Activated CD4-positive, alpha-beta T cell treated with anti-CD3 and anti-CD28 coated beads for 4 hours (primary cell): ENCODE measurements at places on chromosomes 11 and 22.

GRCh38 chr11:126583101-126583500, 227.6 kb downstream of the ST3GAL4 start:
- DNase-seq, result no peak

GRCh38 chr11:67252831-67253239, 13.4 kb upstream of the GRK2 start:
- no peak for DNase-seq

DNA sequence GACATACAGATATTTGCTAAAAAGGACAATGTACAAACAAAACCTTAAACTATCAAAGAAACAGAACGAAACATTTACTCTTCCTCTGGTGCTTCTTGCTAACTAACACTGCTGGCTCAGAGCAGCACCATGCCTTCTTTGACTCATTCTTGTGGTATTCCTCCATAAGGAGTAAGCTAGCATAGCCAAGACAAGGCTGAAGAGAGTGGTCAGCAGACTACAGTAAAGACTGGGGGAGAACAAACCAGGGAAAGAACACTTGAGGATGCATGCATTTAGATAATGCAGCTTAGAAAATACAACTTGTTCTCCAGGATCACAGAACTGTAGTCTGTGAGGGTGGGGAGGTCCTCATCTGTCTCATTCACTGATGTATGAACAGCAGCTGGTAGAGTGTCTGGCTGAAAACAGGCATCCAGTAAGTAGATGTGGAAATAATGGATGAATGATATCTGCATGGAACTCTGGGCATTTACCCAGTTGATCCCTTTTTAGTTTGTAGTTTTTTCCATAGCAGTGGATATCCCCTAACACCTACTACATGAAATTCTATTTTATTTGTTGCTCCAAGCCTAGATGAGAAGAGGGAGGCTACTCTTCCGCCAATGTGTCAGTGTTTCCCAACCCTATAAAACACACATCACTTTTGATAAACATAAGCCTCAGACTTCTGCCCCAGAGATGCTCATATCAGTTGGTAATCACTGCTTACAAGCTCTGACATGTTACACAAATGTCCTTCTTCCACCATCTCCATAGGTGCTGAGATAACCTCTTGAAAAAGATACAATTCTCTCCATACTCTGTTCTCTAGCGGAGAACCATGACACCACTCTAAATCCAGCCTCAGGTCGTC, 7.3 kb downstream of the SNX19 start:
- DNase-seq, result no peak

GRCh38 chr11:16912692-16913111, 101.5 kb downstream of the PLEKHA7 start:
- no peak for DNase-seq

DNA sequence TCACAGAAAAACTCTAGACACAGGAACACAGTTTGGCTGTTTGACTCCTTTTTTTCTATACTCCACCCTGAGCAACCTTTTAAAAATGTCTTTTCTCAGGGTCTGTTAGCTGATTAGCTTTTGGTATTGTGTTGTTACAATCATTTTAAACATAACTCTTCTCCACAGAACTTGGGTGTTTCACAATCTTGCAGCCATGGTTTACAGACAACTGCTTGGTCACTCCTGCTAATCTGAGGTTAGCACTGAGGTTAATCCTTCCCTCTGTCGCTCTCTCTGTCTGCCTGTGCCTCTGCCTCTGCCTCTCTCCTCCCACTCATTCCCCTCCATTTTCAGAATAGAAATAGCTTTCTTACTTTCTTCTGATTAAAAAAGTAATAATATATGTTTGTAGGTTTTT, 62.4 kb upstream of the ZBED5 start:
- DNase-seq, result no peak
